Activated CD8-positive, alpha-beta memory T cell treated with anti-CD3 and anti-CD28 coated beads for 24 hours (primary cell): ENCODE measurements at places on chromosomes 4 and X.
A peak's percentile ranks its signal among the peaks of the same experiment; 100 is the strongest.

DNA sequence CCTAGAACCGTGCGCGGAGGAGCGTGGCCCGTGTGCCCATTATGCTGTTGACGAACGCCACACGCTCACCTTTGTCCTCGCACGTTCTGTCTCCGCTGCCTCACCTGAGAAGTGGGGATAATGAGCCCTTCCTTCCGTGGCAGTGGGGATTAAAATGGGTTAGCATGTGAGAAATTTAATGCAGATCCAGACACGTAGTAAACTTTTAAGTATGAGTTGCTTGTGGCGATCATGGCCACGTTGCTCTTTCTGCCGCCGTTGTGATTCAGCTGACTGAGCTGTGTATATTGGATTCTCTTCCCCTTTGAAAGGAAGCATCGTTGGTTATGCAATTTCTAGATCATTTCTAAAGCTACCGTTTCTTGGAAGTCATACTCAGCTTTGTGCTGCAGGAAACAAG is 16.5 kb downstream of the TBC1D14 start:
- DNase-seq, result no peak

DNA sequence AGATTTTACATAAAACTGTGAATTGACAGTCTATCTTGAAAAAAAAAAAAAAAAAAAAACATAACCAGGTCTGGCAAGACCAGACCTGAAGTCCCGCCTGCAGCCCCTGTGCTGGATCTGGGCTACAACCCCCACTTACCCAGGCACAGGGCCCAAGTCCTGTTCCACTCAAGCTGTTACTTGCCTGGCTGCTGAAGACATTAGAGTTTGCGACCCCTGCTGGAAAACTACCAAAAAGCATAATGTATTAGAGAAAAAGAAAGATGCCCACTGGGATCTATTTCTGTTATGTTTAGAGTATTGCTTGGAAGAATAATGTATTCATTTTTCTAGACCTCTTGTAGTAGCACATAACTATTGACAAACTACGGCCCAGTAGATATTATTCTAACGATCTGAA is 4.7 kb downstream of the HS3ST1 start:
- no peak for DNase-seq

DNA sequence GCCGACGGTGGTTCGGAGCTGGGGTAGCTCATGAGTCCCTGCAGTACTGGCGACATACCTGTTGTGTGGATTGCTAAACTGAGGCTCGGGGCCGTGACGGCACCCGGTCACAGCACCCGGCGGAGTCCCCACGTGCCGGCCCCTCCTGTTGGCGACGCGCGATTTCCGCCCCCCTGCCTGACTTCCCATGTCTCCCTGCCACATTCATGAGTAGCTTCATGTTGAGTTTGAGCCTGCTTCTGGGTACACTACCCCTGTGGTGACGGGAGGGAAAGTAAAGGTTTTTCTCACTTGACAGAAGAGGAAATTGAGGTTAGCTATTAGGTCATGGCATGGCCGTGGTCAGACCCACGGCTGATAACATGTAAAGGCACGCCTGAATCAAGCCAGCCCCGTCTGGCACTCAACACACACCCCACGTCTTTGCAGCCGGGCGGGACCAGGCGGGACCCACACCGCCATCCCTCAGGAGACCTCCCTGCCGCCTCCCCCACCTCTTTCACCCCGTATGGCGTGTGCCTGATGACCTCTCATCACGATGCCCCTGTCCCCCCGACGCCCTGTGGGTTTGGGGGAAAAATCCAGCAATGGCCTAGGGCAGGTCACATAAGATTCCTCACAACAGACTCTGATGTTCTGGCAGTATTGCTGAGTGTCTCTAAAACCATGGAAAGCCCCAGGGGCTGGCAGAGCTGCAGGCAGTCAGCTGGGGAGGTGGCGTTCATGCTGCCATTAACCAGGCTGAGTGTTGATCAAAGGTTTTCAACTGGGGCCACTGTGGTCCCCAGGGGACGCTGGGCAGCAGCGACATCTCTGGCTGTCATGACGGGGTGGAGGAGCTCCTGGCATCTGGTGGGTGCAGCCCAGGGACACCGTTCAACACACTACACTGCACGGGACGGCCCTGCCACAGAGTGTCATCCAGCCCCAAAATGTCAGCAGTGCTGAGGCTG is 29.2 kb downstream of the P2RY8 start:
- DNase-seq, result peak; percentile 64

GRCh38 chr4:175953960-175954521 is 111.6 kb upstream of the WDR17 start:
- no peak for DNase-seq

DNA sequence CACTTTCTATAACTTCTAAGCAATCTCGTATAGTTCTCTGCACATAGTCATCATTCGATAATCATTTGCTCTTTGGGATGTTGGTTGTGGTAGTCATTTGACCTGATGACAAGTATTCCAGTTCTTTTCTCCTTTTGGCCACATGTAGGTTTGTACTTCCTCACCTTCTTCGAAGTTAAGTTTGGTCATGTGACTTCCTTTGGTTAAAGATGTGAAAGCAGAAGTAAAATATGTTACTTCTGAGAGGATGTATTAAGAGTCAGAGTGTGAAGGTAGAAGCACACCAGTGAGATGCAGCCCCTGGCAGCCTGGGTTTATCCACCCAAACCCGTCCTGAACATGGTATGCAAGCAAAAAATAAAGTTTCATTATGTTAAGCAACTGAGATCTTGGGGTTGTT is 48.9 kb upstream of the ZNF518B start:
- no peak for DNase-seq

GRCh38 chrX:67917421-67918010 is 373.7 kb downstream of the AR start:
- no peak for DNase-seq

DNA sequence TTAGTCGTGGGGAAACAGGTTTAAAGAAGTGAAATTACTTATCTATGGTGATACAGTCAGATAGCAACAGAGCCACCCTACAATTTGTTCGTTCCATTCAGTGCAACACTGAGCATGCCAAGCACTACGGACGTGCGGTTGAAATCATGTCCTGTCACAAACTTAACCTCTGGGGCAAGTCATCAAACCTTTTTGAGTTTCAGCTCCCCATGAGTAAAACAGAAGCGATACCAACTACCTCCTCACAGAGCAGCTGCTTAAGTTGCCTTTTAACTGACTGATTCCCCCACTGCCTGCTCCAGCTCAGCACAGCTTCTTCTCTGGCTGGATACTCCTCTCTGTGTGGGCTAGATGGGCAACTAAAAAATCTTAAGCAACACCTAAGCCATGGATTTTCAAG is 36.0 kb downstream of the LHFPL1 start:
- no peak for DNase-seq

DNA sequence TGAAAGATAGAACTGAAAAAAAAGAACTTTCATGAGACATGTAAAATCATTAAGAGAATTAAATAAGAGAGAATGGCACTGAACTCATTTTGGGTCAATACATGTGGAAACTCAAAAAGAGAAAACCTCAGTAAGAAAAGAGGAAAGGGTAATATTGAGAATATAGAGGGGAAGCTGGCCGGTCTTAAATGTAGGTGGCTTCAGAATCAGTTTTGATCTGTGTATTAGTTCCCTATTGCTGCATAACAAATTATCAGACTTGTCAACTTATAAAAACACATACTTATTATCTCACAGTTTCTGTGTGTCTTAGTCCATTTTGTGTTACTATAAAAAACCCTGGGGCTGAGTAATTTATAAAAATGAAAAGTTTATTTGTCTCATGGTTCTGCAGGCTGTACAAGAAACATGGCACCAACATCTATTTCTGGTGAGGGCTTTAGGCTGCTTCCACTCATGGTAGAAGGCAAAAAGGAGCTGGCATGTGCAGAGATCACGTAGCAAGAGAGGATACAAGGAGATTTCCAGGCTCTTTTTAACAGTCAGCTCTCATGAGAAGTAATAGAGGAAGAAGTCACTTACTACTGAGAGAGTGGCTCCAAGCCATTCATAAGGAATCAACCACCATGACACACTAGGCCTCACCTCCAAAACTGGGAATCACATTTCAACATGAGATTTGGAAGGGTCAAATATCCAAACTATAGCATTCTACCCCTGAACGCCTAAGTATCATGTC is 29.6 kb downstream of the SATL1 start:
- no peak for DNase-seq

GRCh38 chr4:74205046-74205445 is 47.1 kb downstream of the MTHFD2L start:
- DNase-seq, result no peak
